NCI-H460 (cell line): ENCODE measurements at places on chromosomes 2 and 18. TPM values are rescaled to one million over a fixed set of nuclear protein-coding genes. Genes with fewer than 3 reads are reported as not detected.

Gene B4GALT6
- total RNA-seq = 17.4 and 21.4 TPM in 2 replicates

Gene LIMS4
- not detected in 2 replicates for total RNA-seq

Gene UGT1A3
- not detected in 2 replicates for total RNA-seq

Gene FBXO15
- total RNA-seq = 1.1 and 1.5 TPM in 2 replicates

Gene PXDN
- total RNA-seq = 25.1 and 28.9 TPM in 2 replicates

Gene LYPD6
- 5.5 and 5.6 TPM in 2 replicates for total RNA-seq

Gene CPSF3
- total RNA-seq = 76.7 and 78.5 TPM in 2 replicates

Gene TMEM247
- not detected in 2 replicates for total RNA-seq

Gene SLC19A3
- total RNA-seq = 9.7 and 12.3 TPM in 2 replicates

Gene ANKRD62
- total RNA-seq = not detected in 2 replicates

Gene IL36B
- not detected in 2 replicates for total RNA-seq

DNA sequence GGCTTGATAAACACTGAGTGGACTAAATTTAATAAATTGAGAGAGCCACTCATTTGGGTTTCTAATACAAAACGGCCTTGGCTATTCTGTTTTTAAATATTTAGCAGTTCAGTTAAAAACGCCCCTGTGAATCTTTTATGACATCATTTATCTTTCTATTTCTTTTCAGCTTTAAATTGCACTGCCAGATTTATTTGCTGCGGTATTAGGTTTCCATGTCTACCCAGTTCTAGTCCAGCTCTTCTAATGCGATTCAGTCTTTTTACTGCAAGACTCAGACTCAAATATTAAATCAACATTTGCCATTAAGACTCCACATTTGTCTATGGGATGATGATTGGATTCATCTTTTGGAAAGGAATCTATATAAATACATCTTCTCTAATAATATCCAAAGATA is 2174.3 kb upstream of the PIK3C3 start:
- DNase-seq = no peak

DNA sequence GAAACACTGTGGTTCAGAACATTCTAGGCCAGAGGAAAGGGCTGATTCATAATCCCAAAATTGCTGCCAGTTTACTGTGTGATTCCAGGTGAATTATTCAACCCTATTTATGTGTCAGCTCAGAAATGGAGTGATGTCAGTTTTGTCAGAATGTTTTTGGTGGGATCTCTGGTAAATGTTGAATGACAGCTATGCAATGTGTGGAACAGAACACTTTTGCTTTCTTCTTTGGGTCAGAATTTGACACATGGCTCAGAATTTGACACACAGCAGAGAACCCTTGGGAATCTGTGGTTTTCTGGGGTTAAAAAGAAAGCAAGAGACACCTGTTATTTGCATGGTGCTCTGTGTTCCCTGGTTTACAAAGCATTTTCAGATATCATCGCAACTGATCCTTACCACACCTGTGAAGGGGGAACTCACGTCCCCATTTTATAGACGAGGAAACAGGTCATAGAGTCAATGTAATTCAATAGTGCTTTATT is 1.6 kb upstream of the MTA3 start:
- no peak for DNase-seq

- DNase-seq = no peak
Observed at GRCh38 chr2:144083211-144083610, 436.7 kb downstream of the ZEB2 start.

DNA sequence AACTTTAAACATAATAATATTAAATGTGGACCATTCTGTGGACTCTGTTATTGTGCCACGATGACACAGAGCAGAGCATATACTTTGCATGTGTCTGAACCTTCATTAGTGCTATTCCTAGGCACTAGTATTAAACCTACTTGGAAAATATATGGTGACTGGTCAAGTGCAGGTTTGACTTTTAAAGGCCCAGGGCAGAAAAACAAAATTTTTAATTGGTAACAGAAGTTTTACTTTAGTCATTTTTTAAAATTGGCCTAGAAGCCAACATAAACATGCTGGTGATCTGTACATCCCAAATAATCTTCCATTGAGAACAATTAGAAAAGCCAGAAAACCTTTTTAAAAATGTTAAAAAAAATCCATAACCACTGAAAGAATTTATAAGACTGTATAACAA is 16.6 kb downstream of the LDAH start:
- no peak for DNase-seq

DNA sequence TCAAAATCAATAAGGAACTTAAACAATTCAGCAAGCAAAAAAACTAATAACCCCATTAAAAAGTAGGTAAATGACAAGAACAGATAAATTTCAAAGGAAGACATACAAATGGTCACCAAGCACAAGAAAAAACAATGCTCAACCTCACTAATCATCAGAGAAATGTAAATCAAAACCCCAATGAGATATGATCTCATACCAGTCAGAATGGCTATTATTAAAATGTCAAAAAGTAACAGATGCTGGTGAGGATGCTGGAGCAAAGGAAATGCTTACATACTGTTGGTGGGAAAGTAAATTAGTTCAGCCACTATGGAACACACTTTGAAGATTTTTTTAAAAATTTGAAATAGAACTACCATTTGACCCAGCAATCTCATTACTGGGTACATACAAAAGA is 538.0 kb downstream of the TMX3 start:
- no peak for DNase-seq

- no peak for DNase-seq
Observed at GRCh38 chr2:64649626-64650025, 4.1 kb downstream of the SERTAD2 start.

DNA sequence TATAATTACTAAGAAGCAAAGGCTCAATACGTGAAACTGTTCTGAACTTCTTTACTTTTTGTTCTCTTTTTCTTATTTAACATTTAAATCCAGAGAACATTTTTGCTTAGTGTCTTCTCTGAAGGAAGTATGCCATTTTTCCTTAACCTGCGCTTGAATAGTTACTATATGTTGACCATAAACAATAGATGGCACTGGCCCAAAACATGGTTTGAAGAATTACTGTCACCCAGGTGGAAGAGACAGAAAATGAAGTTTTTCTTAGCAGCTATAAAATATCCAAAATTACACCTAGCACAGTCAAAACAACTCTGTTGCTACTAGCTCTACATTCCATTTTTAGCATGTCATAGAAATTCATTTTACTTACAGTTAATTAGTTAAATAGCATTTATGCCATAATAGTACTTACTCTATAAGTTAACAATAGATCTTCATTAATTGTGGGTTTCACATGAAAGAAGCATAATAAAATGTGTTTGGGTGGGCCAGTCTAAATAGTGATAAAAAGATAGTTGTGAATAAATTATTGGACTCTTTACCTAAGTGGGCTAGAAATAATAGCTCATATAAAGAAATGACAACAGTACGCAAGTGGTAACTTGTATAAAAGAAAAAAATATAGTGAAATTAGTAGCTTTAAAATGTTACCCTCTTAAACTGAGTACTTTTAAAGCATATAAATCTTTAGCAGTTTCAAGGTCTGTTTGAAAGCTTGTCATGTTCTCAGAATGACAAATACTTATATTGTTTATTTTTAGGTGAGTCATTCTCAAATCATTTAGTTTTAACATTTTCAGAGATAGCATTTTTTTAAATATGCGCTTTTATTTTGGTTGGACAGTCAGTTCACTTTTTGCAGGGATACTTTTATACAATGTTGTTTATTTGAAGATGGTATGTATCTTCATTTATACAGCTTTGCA is 3.7 kb downstream of the ETAA1 start:
- DNase-seq = no peak

DNA sequence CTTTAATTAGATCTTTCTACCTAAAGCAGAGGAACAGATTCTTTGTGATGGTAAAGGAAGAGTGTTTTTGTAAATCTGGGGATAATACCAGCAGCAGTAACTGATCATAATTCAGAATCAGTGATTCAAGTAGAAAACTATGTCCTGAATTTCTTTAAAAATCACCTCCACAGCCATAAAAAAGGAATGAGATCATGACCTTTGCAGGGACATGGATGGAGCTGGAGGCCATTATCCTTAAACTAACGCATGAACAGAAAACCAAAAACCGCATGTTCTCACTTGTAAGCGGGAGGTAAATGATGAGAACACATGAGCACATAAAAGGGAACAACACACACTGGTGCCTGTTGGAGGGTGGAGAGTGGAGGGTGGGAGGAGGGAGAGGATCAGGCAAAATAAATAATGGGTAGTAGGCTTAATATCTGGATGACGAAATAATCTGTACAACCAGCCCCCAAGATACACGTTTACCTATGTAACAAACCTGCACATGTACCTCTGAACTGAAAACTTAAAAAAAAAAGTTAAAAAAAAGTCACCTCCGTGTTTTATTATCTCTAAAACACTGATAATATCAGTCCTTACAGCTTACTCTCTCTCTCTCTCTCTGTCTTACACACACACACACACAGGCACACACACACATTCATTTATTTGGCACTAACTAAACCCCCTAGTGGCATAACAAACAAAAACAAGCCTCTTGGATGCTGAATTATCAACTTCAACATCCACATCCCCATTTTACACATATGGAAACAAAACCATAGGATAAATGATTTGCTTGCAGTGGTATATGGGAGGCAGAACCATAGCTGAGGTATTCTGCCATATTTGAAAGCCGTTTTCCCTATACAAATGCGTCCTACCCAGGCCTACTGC is 1.4 kb downstream of the TM4SF20 start:
- peak; percentile 81 for DNase-seq

- DNase-seq = no peak
Observed at GRCh38 chr2:19902216-19902740, 495 bp upstream of the TTC32 start.

GRCh38 chr2:120330946-120331822 is 14.8 kb upstream of the INHBB start:
- DNase-seq = no peak

GRCh38 chr2:77831471-77831870 is 309.3 kb upstream of the LRRTM4 start:
- DNase-seq = no peak

DNA sequence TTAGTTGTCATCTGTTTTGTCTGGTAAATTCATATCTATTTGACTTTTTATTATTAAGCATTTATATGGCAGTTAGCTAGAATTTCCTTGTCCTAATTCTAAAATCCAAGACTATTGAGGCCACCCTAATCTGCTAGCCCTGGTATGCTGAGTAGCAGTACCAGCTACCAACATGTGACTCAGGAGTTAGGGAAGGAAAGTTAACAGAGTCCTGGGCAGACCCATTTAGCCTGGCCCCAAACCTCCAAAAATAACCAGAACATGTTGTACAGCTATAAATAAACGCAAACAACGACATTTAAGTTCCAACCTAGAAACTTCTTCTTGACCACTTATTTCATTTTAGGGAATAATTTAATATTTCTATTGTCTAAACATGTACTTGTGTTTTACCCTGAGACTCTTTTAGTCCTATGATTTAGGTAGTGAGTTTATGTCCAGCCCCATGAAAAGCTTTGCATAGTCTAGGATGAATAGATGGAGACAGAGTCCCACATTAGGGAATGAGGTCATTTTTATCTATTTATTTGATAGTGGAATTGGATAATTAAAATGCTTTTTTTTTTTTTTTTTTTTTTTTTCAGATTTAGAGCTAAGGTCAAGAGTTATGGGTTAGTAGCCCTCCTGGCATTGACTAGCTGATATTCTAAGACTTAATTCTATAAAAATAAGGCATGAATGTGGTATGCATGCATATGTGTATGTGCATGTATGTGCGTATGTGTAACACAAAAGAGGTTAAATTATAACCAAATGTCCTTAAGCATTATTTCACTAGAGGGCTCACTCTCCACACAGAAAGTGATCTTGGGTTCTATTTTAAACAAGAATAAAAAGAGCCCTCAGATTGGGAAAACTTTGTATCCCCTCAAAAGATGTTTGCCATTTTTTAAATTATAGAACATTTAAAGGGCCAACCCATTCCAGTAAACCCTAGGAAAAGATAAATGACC is 160.1 kb upstream of the MAPRE2 start:
- DNase-seq = no peak

- no peak for DNase-seq
Observed at GRCh38 chr2:11676640-11677039, 6.6 kb upstream of the NTSR2 start.

DNA sequence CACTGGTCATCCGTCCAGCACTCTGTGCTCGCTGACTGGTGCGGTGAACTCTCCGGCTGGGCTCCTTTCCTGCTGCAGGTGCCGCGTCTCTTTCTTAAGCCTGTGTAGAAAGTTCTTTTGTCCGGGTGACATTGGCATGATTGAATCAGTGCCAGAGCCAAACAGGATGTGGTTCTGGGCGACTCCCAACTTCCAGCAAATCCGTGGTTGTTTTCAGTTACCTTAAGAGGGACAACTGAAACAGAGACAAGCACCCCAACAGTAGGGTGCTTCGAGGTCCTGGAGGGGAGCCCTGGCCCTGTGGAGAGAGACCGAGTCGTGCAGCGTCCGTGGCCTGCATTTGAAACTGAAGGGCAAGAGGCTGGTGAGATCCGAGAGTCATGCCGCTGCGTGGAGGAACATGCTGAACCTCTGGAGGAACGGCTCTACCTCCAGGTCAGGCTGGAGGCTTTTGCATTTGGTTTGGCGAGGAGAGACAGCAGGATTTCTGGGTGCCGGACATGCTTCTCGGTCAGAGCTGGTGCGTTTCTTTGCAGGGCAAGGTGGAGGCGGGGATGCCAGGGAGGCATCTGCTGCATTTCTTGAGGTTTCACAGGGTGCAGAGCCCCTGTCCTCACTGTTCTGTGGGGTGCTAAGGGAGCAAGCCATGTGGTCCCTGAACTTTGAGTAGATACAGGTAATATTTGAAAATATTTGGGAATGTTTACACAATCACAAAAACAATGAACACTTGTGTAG is 26.8 kb downstream of the SH3BP4 start:
- no peak for DNase-seq

DNA sequence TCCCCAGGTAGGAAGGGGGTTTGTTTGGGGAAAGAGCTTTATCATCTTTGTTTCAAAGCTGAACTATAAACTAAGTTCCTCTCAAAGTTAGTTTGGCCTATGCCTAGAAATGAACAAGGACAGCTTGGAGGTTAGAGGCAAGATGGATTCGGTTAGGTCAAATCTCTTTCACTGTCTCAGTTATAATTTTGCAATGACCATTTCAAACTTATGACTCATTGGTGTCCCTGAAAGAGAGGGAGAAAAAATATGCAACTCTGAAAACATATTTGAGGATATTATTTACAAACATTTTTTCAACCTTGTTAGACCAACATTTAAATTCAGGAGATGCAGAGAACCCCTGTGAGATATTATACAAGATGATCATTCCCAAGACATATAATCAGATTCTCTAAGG is 95.7 kb downstream of the EFEMP1 start:
- no peak for DNase-seq

DNA sequence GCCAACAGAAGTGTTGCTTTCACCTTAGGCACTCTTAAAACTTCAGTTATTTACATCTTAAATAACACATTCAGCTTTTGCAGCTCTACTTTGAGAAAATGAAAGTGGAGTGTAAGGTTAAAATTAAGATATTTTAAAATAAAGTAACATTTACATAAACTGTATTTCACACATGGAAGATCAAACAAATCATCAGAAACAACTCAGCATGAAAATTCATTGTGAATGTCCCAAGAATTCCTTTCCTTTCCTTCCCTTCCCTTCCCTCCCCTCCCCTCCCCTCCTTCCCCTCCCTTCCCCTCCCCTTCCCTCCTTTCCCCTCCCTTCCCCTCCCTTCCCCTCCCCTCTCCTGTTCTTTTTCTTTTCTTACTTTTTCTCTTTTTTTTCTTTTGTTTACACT is 238.0 kb upstream of the DOK6 start:
- DNase-seq = no peak

- peak; percentile 43 for DNase-seq
Observed at GRCh38 chr18:62485684-62486083, 37.1 kb upstream of the ZCCHC2 start.
